ENCODE measurements at places on chromosomes 2 and 18. TPM values are rescaled to one million over a fixed set of nuclear protein-coding genes. Genes with fewer than 3 reads are reported as not detected.

SERPINB3 gene
- not detected for total RNA-seq

DYNAP gene
- total RNA-seq, result not detected

FZD7 gene
- 0.82 TPM for total RNA-seq

CNDP1 gene
- total RNA-seq, result not detected

PROKR1 gene
- total RNA-seq, result not detected

STARD7 gene
- total RNA-seq, result 105 TPM

SIX3 gene
- not detected for total RNA-seq

RALBP1 gene
- 58.9 TPM for total RNA-seq

DSC1 gene
- total RNA-seq, result 0.61 TPM

DNA sequence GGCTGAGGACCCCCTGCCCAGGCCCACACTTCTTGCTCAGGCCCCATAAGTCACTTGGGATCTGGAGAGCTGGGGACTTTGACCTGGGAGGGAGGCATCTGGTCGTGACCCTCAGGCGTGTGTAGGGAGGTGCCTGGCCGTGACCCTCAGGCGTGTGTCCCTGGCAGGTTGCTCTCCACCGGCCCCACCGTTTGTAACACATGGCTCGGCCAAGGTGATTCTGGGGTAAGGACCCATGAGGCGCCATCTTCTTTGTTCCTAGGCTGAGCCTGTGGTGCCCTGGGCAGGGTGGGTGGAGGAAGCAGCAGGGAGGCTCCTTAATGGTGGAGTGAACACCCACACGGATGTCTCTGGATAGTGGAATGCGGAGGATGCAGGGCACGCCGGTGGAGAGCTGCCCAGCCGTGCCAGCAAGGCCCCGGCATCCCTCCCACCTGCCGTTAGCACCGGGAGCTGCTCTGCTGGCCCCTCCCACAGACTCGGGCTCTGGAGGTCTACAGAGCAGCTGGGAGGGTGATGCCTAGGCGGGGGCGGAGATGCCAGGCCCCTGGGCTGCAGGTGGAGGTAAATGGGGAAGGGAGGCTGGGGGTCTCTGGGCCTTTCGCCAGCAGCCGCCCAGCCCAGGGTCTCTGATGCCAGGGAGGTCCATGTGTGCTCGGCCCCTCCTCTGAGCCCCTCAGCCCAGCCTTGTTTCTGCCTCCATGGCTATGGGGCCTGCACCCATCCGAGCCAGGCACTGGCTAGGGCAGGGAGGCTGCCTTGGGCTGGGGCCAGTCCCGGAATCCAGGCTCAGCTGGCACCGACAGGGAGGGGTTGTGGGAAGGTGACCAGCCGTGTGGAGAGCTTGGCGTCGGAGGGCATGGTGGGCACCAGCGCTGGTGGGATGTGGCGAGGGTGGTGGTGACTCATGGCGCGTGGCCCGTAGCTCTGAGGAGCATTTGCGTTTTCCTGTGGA is 1.1 kb upstream of the GAL3ST2 start:
- no peak for DNase-seq

DNA sequence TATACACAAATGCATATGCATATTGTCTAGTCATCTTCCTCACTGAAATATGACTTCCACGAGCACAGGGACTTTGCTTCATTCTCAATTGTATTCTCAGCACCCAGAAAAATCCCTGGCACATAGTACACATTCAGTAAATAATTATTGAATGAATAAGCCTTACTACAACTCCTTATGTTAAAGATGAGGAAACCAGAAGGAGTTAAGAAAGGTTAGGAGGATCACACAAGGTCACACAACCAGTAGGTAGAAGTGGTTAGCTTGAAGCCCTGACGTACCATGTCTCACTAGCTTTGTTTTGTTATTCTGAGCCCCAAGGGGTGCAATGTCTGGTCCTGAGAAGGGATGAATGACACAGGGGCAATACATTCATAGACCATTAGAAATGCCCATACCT is 220.9 kb upstream of the PID1 start:
- no peak for DNase-seq

DNA sequence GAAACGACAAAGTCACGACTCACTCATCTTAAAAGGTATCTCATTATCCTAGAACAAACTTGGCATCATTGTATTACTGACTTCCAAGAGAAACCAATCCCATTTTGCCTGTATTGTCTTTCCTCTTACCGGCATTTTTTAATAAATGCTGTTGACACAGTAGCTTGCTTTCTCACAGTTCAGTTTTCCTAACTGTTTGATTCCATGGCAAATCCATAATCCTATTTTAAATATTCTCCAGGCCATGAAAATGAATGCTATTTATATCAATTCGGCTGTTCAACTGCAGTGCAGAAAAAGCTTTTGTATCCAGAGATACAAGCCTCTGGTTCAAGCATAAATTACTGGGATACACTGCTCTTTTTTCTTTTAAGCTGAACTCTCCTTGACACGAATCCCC is 1241.9 kb downstream of the DPP10 start:
- DNase-seq, result no peak

DNA sequence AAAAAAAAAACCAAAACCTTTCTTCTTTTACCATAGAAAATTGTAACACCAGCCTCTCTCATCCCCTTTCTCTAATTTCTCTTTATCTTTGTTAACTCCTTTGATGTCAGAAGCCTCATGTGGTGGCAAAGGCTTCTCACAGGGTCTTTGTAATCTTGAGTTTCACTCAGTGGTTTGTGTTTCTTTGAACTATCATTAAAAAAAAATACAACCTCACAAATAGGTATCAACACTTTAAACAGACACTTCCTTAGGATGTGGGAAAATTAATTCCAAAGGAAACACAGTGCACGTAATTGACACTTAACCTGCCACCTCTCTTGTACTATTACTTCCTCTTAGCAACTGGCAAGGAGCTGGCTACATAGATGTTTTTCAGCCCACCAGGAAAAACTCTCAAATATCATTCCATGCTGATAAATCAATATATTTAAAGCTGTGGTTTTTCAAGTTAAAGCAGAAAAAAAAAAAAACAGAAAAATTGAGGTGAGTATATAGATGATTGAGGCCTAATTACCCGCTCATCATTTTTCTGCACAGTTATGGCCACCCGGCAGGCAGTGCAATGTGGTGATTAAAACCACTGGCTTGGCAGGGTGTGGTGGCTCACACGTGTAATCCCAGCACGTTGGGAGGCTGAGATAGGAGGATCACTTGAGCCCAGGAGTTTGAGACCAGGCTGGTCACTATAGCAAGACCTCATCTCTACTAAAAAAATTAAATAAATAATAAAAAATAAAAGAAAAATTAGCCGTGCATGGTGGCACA is 193.5 kb downstream of the MYO3B start:
- DNase-seq, result no peak

- DNase-seq, result no peak
Observed at GRCh38 chr2:13495051-13495450, 778.3 kb downstream of the TRIB2 start.

DNA sequence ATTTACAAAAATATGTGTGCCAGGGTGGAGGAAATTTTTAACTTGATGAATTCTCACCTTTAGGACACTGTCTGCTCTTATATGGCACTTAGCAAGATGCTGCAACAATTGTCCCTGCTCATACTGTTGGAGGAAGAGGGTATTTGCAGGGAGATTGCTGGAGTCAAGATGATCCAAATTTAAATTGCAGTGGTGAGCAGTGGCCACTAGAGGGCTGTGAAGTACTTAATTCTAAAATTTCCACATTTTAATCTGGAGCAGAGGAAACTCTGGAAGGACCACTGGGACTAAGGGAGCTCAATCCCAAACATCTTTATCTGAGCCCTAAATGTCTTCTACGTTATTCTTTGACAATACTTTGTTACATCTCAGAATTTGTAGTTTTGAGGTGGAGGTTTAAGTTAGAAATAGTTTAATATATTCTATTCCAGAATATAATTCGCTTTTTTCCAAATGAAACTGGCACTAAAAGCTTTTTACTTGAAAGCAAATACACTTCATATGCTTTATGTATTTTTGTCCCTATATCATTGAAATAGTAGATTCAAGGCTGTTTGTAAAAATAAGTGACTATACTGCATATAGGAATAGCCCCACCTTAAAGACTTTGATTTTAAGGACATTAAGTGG is 33.0 kb upstream of the PTH2R start:
- DNase-seq, result no peak

DNA sequence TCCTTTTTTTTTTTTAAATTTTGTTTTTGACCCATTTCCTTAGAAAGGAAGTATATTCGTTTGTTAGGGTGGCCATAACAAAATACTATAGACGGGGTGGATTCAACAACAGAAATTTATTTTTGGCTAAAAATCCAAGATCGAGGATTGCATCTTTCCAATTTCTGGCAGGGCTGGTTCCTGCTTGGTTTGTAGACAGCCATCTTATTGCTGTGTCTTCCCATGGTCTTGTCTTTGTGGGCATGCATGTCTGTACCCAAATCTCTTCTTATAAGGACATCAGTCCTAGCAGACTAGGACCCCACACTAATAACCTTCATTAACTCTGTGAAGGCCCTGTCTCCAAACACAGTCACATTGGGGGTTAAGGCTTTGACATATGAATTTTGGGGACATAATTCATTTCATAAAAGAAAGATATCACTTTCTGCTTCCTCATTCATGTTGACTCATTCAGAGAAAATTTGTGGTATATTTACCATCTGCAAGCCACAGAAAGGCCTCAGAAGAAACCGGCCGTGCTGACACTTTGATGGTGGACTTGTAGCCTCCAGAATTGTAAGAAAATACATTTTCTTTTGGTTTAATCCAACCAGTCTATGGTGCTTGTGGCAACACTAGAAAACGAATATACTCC is 262.1 kb downstream of the LPIN1 start:
- DNase-seq, result no peak

- no peak for DNase-seq
Observed at GRCh38 chr18:44590956-44591670, 89.6 kb upstream of the SETBP1 start.

DNA sequence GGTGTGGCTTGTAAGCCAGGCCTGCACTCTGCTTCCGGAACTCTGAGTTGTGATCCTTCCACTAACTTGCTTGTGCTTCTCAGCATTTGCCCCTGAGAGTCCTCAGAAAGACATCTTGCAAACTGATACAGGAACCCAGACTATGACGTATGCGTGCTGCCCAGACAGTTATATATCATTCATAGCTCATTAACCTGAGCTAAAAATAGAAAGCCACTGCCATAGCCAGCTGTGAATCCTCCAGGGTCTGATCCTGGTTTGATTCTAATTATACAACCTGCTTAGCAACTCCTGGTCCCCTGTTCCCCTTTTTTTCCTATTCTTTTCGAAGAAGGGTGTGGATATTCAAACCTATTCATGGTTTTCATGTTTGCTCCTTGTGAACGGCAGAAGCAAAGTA is 63.7 kb downstream of the MARCHF4 start:
- DNase-seq, result no peak

DNA sequence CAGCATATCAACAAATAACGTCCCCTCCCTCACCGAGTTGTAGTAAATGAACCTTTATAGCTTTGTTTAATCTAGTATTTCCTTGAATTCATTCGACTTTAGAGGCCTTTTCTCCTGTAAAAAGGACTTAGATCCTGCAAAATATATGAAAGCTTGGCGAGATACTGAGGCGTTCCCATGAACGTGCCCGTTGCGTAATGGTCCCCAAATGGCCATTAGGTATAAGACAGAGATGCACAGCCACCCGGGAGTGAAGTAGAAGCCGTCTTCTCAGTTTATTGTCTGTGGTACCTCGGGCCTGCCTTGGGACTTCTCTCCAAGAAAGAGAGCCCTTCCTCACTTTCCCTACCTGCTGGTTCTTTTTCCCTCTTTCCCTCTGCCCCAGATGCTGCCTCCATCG is 310.6 kb downstream of the CELF4 start:
- no peak for DNase-seq

DNA sequence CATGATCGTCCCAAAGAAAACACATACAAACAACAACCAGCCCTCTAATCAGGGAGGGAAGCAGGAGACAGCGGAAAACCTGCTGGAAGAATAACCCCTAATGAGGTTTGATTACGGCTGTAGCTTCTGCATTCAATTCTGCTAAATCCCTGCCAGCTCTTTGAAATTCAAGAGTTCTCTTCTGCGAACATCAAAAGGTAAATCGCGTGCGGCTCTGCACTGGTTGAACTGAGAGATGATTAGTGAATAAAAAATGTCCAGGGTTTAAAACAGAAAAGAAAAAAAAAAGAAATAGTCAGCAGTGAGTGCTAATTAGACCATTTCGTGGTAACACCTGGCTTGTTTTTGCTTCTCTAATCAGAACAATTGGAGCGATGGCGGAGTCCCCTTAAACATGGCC is 153.0 kb upstream of the CAPN13 start:
- DNase-seq, result no peak

- DNase-seq, result no peak
Observed at GRCh38 chr2:217091531-217091930, 231.7 kb upstream of the TNP1 start.

- no peak for DNase-seq
Observed at GRCh38 chr2:236718207-236718992, 148.8 kb downstream of the ACKR3 start.

- no peak for DNase-seq
Observed at GRCh38 chr18:23143016-23143814, 7.9 kb downstream of the CABLES1 start.

All from activated naive CD8-positive, alpha-beta T cell treated with anti-CD3 and anti-CD28 coated beads, Interleukin-2, amount 10 ng/mL, durations not matched to agents 7 days and 5 days (primary cell).